ENCODE measurements at places on chromosomes 2 and 18.

DNA sequence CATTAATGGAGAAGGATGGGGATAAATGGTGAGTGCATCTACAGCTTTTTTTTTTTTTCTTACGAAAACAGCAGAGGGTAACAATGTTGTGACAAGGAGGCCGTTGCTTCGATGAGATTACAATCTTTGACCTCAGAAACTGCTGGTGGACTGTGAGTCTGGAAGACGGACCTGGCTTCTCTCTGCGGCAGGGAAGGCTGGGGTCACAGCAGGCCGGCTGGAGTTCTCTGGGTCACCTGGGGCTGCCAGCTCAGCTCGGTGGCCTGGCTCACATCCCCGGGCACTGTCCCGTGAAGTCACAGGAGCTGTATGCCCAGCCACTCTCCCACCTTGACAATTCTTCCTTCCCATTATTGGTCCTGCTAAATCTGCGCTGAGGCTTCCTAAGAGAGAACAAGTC is 160.8 kb downstream of the ACKR3 start:
- DNase-seq: no peak

- no peak for DNase-seq
Observed at GRCh38 chr2:187541086-187542085, 12.8 kb downstream of the TFPI start.

GRCh38 chr2:191961556-191961955 is 114.7 kb upstream of the CAVIN2 start:
- DNase-seq: no peak

DNA sequence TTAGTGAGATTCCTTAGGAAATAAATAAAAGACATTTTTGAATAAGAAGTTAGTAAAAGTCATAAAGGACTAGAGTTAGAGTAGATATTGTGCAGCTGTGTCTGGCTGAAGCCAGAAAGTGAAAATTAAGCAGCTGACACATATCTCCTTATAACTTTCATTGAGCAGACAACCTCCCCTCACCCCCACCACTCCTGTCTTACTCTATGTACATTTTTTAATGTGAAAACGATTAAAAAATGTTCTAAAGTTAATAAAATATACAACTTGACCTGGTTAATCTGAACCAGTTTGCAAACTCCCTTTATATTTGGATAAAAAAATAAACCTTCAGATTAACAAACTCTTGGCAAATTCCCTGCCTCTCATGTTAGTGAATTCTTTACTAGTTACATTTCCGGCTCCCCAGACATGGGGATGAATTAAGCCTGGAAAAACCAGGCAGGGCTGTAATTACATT is 462.8 kb downstream of the MEIS1 start:
- no peak for DNase-seq

DNA sequence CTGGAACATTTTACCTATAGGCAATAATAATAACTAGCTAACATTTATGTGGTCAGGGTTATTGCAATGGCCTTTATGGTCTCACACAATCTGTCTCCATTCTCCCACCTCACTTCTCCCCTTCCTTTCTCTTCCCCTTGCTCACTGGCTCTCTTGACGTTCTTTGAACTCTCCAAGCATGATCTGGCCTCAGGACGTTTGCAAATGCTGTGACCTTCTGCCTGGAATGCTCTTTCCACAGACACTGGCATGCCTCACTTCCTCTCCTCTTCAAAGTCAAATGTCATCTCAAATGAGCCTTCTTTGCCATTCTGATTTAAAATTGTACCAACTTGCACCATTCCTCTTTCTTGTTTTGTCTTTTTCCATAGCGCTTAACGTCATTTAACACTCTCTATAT is 25.3 kb upstream of the GCG start:
- no peak for DNase-seq

GRCh38 chr2:181464966-181465365 is 7.8 kb downstream of the ITGA4 start:
- no peak for DNase-seq

DNA sequence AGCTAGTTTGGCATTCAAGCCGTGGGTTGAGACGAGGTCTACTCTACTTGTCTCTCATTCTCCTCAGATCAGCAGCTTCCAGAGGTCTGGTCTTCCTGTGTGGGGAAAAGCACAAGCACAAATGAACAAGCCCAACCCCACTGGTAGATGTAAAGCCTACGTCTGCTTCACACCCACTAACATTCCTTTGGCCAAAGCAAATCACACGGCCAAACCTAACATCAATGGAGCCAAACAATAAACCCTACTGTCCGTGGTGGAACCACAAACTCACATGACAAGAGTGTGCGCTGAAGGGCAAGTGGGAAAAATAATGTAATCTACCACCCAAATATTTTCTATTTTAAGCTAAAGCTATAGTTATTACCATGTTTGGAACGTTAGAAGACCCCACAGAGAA is 179.3 kb upstream of the MGAT5 start:
- no peak for DNase-seq

DNA sequence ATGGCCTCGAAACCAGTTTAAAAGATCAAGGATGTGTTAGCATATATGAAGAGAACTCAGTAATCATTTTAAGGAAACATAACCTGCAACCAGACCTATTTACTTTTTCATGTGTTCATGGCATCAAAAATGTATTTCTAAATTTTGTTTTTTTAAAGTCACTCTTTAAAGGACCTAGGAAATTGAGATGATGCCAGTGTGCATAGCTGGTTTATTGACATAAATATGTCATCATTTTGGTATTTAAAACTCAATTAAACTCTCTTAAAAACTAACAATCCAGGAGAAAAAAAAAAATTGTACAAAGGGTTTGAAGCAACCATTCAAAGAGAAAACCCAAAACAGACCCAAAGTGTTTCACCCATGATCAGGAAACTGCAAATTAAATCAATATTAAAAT is 198.9 kb upstream of the RND3 start:
- no peak for DNase-seq

DNA sequence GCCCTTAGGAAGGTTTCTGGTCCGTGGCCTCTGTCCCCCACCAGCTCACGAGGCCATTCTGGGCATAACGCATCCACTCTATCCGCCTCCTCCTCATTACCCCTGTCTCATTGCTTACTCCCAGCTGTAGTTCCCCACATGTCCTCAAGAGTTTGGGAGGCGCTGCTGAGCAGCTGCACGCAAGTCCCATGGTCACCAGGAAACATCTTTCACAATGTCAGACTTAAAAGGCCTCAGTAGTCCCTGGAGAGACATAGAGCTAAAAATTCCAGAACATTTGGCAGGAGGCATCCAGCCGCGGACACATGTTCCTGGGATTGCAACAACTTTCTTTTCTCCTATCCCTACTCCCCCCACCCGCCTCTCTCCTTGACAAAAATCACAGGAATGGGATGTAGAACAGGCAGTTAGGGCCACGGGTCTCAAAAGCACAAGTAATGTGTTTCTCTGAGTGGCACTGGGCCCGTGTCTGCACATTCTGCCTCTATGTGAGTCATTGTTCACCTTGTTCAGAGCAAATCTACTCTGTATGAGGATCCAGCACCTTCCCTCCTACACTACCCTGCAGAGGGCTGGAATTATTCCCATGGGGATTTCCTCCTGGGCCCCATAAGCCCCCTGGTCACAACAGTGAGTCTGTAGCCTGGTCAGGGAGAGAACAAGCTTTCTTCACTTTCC is 8.1 kb downstream of the LBH start:
- DNase-seq: peak; percentile 84

GRCh38 chr2:48946449-48947048 is 191.0 kb upstream of the LHCGR start:
- DNase-seq: peak; percentile 75

DNA sequence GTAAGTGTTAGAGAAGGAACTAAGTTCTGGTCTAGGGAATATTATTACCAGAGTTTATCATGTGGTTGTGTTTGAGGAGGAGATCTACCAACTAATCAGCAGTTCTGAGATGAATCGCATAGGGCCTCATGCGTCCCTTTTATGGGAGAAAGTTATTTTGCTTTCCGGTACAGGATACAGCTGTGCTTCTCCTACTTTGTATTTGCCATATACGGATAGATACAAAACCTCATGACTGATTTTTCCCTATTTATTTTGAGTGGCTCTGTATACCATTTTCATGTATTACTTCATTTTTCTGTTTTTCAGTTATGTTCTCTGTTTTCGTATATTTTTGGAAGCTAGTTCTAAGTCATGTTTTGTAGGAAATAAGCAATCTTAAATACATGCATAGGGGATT is 66.8 kb downstream of the ACSL3 start:
- DNase-seq: no peak

GRCh38 chr2:200040831-200041230 is 85.4 kb downstream of the MAIP1 start:
- DNase-seq: no peak

DNA sequence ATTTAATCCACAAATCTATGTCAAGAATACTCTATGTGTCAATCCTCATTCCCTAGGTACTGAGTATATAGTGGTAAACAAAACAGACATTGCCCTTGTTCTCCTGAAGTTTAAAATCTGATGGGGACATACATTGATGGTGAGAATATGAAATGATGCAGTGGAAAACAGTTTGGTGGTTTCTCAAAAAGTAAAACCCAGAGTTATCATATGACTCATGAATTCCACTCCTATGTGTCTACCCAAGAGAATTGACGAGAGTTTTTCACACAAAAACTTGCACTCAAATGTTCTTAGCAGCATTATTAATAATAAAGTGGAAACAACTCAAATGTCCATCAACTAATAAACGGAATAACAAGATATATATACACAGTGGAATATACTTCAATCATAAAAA is 586.7 kb downstream of the CCDC85A start:
- DNase-seq: no peak

DNA sequence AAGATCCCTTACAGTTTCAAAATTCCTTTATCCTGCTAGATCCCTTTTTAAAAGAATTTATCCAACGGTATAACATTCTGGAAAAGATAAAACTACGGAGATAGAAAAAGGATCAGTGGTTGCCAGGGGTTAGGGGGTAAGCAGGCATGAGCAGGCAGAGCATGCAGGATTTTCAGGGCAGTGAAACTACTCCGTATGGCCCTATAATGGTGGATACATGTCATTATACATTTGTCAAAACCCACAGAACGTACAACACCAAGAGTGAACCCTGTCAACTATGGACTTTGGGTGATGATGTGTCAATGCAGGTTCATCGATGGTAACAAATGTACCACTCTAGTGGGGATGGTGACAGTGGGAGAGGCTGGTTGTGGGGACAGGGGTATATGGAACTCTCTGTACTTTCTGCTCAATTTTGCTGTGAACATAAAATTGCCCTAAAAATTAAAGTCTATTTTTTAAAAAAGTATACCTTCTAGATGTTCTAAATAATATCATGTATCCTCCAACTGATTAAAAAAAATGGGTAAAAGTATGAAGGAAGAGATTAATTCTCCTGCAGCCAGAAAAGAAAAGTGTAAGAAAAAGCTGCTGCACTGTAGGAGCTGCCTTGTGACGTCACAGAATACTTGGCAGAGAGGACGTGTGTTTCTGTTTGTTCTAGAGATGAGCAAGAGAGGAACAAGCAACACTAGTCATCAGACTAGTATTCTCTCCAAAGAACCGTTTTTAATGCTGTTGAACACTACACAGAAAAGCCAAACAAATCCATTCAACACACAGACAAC is 23.6 kb downstream of the ANKRD44 start:
- DNase-seq: no peak

GRCh38 chr2:60297296-60298005 is 256.0 kb downstream of the BCL11A start:
- DNase-seq: peak; percentile 87

- DNase-seq: peak; percentile 63
Observed at GRCh38 chr18:23703057-23703986, 14.1 kb downstream of the LAMA3 start.

DNA sequence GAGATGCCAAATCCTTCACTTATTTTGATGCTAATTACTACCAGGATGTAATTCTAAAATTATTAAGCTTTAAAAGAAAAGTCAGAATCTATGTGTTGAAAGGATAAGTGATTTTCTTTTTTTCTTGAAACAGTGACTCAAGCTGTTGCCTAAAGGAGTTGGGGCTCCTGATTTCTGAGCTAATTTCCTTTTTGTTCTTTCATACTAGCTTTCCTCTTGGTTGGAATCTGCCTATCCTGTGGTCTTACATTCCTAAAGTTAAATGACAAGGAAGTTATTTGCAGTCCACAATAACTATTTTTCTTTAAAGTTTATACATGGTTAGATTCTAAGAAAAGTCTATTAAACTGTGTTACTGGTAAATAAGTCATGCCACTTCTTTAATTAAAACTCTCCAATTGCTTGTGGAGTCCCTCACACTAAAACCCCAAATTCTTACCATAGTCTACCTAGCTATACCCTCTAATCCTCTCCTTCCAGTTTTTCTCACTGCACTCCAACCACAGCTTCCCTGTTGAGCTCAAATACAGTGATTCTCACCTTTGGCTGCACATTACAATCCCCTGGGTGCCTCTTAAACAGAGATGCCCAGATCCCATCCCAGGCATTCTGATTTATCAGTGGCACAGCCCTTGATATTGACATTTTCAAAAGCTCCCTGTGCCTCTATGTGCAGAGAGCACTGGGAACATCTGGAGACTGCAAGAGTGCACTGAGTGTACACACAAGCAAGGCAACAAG is 63.3 kb upstream of the EFEMP1 start:
- DNase-seq: no peak

DNA sequence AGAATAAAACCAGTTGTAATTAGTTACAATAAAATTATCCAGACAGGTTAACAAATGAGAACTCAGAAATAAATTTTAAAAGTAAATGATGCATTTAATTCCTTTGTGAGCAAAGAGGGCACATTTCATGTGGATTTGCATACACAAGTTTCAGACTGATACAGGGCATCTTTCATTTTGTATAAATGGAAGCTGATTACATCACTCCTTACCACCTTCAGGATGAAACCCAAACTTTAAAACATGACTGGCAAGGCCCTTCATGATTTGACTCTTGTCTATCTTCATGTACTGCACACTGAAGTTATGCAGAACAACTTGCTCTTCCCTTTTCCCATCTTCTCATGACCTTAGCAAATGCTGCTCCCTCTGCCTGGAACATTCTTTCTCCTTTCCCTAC is 26.9 kb downstream of the EFEMP1 start:
- no peak for DNase-seq

- DNase-seq: peak; percentile 25
Observed at GRCh38 chr2:201781557-201782051, 871 bp upstream of the ALS2 start.

- no peak for DNase-seq
Observed at GRCh38 chr2:6111781-6112261, 419.6 kb downstream of the SOX11 start.

GRCh38 chr2:222884114-222884771 is 23.4 kb downstream of the ACSL3 start:
- DNase-seq: no peak

GRCh38 chr2:72925328-72925943 is 8.1 kb downstream of the EMX1 start:
- DNase-seq: peak; percentile 70

- DNase-seq: no peak
Observed at GRCh38 chr2:15719566-15720313, 128.1 kb downstream of the DDX1 start.
